ENCODE measurements at places on chromosomes 5 and 9. TPM values are rescaled to one million over a fixed set of nuclear protein-coding genes. Genes with fewer than 3 reads are reported as not detected.

Gene TAL2
- total RNA-seq = not detected

Gene AFAP1L1
- total RNA-seq = 8.5 TPM

Gene KIF4B
- total RNA-seq = 1.1 TPM

Gene PCDHB6
- 6.7 TPM for total RNA-seq

Gene SLC35D2
- 13.3 TPM for total RNA-seq

Gene FAM13B
- total RNA-seq = 106 TPM

Gene ARL10
- 28.9 TPM for total RNA-seq

Gene PCDHA2
- total RNA-seq = 1.3 TPM

Gene OR1J2
- total RNA-seq = not detected

Gene RNF208
- 68.6 TPM for total RNA-seq

Gene MYOT
- total RNA-seq = 15.5 TPM

Gene PHPT1
- 90.0 TPM for total RNA-seq

Gene B4GALT7
- total RNA-seq = 35.0 TPM

Gene PHF19
- 45.1 TPM for total RNA-seq

Gene OBP2B
- total RNA-seq = not detected

Gene SEMA5A
- 22.9 TPM for total RNA-seq

Gene NADK2
- 58.5 TPM for total RNA-seq

Gene BARHL1
- not detected for total RNA-seq

Gene HSPA4
- 126 TPM for total RNA-seq

Gene CER1
- not detected for total RNA-seq

Gene PKD2L2
- not detected for total RNA-seq

Gene ALDH7A1
- total RNA-seq = 104 TPM

Gene UNC5A
- total RNA-seq = 87.6 TPM

Gene ACOT12
- total RNA-seq = not detected

Gene NUDT2
- total RNA-seq = 32.0 TPM

Gene PRUNE2
- 240 TPM for total RNA-seq

Gene ROR2
- total RNA-seq = 2.5 TPM

Gene ADAMTS13
- 21.4 TPM for total RNA-seq

Gene SLC6A18
- total RNA-seq = not detected

Gene DDX4
- total RNA-seq = 1.9 TPM

Gene NAIP
- total RNA-seq = 17.7 TPM

Gene MOB3B
- 22.3 TPM for total RNA-seq

Gene GPR150
- total RNA-seq = 3.6 TPM

Measured in dorsolateral prefrontal cortex (tissue), 122 donors.